ENCODE measurements at places on chromosomes 12 and 14. TPM values are rescaled to one million over a fixed set of nuclear protein-coding genes. Genes with fewer than 3 reads are reported as not detected.

- no peak for DNase-seq
- no peak overlapping the region for H3K4me3 ChIP-seq
- H3K27me3 ChIP-seq = no peaks in the 10 kb centered on the region
- H3K27ac ChIP-seq = no peak overlapping the region
- H3K36me3 ChIP-seq = no peaks in the 10 kb centered on the region
These were observed 121.1 kb downstream of the ANO6 start for GRCh38 chr12:45336762-45337596.

DNA sequence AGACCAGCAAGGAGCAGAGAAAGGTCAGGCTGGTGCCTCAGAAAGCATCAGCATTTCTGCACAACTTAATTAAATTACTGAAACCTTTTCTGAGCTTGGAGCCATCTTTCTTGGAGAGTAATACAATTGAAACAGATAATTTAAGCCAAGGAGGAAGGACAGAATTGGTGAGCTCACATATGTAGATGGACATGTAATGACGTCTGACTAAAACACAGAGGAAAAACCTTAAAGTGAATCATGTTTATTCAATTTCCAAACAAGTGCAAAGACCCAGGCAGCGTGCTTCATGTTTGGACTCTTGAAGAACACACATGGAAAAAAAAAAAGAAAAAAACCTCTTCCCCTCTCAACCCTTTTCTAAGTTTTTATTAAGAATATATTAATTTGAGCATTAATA is 19.0 kb downstream of the SUSD6 start:
- H3K27ac ChIP-seq = no peak overlapping the region
- DNase-seq = no peak
- no peak overlapping the region for H3K4me3 ChIP-seq
- peaks cover 59% of the 10 kb centered on the region for H3K4me1 ChIP-seq
- H3K27me3 ChIP-seq = no peaks in the 10 kb centered on the region
- H3K36me3 ChIP-seq = no peaks in the 10 kb centered on the region

GRCh38 chr12:23503544-23503943 is 445.9 kb downstream of the SOX5 start:
- H3K27me3 ChIP-seq = no peaks in the 10 kb centered on the region
- H3K4me3 ChIP-seq = no peak overlapping the region
- H3K36me3 ChIP-seq = no peaks in the 10 kb centered on the region
- H3K27ac ChIP-seq = no peak overlapping the region

DNA sequence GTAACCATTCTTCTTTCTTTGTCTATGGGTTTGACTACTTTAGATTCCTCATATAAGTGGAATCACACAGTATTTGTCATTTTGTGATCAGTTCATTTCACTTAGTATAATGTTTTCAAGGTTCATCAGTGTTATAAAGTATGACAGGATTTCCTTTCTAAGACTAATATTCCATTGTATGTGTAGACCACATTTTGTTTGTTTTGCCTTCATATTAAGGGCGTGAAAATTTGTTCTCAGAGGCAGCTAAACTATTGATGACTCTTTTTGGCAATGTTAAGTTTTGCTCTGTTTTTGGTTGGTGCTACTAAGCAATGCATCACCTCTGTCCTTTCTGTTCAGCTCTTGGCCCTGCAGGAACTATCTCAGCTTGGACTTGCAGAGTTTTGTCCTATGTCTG is 1.7 kb upstream of the KLRG1 start:
- no peaks in the 10 kb centered on the region for H3K4me1 ChIP-seq
- no peak overlapping the region for H3K4me3 ChIP-seq
- no peaks in the 10 kb centered on the region for H3K27me3 ChIP-seq
- no peak for DNase-seq
- no peak overlapping the region for H3K27ac ChIP-seq

IFNG-AS1 gene
- total RNA-seq = 0.68 TPM

ZDHHC22 gene
- total RNA-seq = not detected

DNA sequence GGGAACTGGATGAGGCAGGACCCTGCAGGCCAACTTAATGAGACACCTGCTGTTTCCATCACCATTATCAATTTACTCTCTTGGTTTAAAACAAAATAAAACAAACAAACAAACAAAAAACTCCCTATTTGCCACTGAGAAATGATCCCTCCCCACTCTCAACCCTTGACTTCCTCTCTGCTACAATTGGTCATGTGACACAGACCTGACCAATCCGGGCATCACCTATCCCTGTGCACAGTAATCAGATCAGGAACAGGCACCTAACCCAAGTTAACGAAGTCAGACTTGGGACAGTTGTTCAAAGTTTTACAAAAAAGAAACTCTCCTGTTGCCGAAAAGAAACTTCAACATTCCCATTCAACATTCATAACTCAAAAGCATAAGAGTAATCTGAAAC is 58.4 kb downstream of the NELL2 start:
- no peak overlapping the region for H3K27ac ChIP-seq
- no peak overlapping the region for H3K4me3 ChIP-seq
- no peak for DNase-seq
- H3K27me3 ChIP-seq = no peaks in the 10 kb centered on the region
- H3K36me3 ChIP-seq = no peaks in the 10 kb centered on the region

DNA sequence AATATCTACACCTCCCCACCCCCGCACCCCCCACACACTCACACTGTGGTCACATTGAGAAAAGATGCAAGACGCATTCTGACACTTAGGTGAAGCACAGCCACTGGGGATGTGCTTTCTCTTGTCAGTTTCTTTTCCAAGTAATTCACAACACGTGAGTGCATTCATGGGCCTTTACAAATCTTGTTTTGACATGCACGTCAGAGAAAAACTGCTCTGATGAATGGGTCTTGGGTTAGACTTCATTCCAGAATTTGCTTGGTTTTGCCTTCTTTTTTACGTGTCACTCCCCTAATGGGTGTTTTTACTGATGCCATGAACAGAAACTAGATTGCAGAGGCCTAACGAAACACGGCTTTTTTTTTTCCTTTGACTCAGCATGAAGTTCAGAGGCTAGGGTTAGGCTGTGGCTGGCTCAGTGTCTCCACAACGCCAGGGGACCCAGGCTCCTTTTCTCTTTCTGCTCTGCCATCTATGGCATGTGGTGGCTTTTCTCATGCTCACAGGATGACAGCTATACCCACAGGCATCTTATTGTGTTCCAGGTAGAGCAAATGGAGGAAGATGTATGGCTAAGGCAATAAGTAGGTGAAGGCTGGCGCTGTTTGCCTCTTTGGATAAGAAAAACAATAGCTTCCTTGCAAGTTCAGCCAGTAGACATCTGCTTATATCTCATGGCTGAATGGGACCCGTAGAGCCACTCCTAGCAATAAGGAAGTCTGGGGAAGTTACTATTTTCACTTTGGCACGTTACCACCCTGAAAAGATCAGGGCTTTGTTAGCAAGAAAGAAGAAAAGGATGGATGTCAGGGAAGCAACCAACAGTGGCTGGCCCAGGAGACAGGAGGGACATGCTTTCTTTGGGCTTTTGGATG is 253.3 kb downstream of the SLC15A4 start:
- peak; percentile 14 for DNase-seq
- H3K36me3 ChIP-seq = no peaks in the 10 kb centered on the region
- no peaks in the 10 kb centered on the region for H3K4me1 ChIP-seq
- H3K27ac ChIP-seq = peak overlapping the region; percentile 57

IL26 gene
- total RNA-seq = not detected

DNA sequence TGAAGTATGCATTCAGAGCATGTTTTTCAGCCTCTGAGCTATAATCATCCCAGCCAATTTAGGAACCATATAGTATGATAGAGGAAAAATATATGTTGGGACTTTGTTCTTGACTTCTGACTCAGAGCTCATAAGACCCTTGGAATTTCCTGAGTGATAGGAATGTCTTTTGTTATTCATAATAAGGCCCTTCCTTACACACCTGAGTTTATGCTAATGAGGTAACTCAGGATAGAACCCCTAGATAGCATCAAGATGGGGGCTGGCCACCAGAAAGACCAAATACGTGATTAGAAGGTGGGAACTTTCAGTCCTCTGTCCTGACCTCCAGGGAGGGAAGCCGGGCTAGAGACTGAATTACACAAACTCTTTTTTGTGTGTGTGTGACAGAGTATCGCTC is 32.4 kb upstream of the PLEK2 start:
- no peak for DNase-seq
- H3K36me3 ChIP-seq = no peaks in the 10 kb centered on the region
- no peaks in the 10 kb centered on the region for H3K27me3 ChIP-seq

DNA sequence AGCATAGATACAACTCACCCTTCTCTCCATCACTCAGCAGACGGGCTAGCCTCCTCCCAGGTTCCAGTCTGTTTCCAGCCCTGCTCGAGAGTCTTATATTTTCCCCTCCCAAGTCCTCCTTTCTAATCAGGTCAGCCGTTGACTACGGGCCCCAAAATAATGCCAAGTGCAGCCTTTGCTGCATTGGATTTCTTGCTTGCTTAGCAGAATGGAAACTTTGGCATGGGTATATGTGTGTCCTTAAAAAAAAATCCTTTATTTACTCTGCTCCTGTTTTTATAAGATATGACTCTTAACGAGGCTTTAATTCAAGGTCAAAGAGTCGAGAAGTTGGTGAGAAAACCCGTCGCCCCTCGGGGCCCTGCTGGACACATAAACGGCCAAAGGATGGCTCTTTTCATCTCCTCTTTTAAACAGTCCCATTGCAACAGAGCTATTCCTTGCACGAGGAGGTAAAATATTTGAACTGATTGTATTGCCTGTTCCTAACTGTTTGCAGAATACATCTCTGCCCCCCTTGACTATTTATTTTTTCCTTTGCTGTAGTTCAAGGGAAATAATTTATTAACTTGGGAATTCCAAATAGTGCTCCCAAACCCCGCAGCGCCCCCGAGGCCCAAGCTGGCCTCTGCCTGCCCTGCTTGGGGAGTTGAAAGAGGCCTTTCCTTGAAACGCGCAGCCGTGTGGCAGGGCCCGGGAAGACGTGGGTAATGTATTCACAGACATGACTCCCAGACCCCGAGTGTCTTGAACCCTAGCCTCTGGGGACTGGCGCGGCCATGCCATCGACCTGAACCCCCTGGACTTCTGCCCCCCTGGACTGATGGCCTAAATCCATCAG is 156.5 kb upstream of the MYL2 start:
- H3K4me3 ChIP-seq = no peak overlapping the region
- H3K36me3 ChIP-seq = no peaks in the 10 kb centered on the region
- peaks cover 25% of the 10 kb centered on the region for H3K27me3 ChIP-seq
- no peak overlapping the region for H3K27ac ChIP-seq

AICDA gene
- not detected for total RNA-seq

DNA sequence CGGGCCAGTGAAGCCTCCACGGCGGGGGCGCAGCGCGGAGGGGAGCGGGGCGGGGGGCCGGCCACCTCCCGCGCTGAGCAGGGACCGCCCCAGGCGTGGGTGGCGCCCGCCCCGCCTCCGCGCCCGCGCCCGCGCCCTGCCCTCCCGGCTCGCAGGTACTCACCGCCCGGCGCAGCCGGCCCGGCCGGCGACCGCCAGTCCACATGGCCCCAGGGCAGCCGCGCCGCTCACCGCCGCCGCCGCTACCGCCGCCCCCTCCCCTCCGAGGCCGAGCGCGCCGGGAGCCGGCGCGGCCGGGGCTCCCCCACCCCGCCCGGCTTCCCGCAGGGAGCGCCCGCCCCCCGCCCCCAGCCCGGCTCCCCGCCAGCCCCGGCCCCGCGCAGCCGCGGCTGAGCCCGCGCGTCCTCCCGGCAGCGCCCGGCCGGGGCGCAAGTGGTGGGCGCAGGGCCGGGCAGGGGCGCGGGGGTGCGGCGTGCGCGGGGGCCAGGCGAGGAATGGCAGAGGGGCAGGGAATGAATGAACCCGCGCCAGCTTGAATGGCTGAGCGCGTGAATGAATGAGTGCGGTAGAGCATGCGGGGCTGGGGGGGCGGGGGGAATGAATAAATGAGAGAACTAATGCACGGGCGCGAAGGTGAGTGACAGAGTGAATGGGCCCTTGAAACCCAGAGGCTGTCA is at the start of gene BEGAIN:
BEGAIN (minus strand) TSS at position 332 of the 677 bp plus-strand sequence; CDS start at position 205, 127 bp downstream.
- H3K27ac ChIP-seq = no peak within 1 kb of the TSS
- peak; percentile 55 for DNase-seq
- H3K36me3 ChIP-seq = no peaks in the 10 kb centered on the region
- H3K4me1 ChIP-seq = no peaks in the 10 kb centered on the region
- H3K27me3 ChIP-seq = peaks cover 40% of the 10 kb centered on the region

- no peak overlapping the region for H3K4me3 ChIP-seq
- no peak for DNase-seq
- no peaks in the 10 kb centered on the region for H3K36me3 ChIP-seq
These were observed 191.7 kb downstream of the SPTSSA start for GRCh38 chr14:34270361-34270760.

GRCh38 chr12:49979791-49980190 is 7.0 kb downstream of the AQP6 start:
- H3K27me3 ChIP-seq = no peaks in the 10 kb centered on the region
- DNase-seq = no peak
- no peak overlapping the region for H3K4me3 ChIP-seq
- peaks cover 29% of the 10 kb centered on the region for H3K4me1 ChIP-seq

GRCh38 chr12:7075939-7076338 is 15.4 kb downstream of the C1S start:
- no peaks in the 10 kb centered on the region for H3K27me3 ChIP-seq
- no peak overlapping the region for H3K27ac ChIP-seq
- no peak for DNase-seq
- no peaks in the 10 kb centered on the region for H3K4me1 ChIP-seq

DNA sequence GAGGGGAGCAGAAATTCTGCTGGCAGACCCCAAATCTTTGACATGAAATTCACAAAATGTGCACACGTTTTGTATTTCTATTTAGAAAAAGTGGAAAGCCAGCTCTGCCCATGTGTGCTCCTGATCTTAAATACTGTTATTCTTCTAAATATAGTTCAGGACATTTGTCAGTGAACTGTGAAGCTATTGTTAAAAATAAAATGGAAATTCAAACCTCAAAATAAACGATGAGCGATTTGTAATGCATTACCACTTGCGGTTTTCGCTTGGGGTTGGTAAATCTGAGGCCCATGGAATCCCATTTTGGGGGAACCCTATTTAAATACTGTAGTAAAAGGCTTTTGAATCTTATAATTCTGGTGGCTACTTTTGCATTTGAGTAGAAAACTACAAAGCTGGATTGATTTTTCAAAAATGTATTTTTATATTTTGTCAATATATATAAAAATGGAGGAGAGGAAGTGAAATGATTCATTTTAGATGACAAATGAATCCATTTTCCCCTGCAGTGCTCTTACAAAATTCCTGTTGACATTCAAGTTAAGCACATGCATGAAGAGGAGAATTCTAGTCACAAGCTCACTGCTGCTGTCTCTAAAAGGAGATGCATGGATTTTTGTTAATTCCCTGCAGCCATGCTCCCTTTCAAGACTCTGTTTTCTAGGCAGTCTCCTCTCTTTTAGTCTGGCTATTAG is 47.1 kb downstream of the FLRT2 start:
- DNase-seq = no peak
- H3K4me1 ChIP-seq = no peaks in the 10 kb centered on the region
- H3K27ac ChIP-seq = no peak overlapping the region
